ENCODE measurements at places on chromosomes 1 and 21. TPM values are rescaled to one million over a fixed set of nuclear protein-coding genes. Genes with fewer than 3 reads are reported as not detected.
A peak's percentile ranks its signal among the peaks of the same experiment; 100 is the strongest.

Gene LRRC8C
- 2.1 TPM for total RNA-seq

Gene CRNN
- total RNA-seq: not detected

Gene OR2G2
- not detected for total RNA-seq

- DNase-seq: peak; percentile 79
Observed at GRCh38 chr1:116878804-116879477, 30.8 kb upstream of the PTGFRN start.

DNA sequence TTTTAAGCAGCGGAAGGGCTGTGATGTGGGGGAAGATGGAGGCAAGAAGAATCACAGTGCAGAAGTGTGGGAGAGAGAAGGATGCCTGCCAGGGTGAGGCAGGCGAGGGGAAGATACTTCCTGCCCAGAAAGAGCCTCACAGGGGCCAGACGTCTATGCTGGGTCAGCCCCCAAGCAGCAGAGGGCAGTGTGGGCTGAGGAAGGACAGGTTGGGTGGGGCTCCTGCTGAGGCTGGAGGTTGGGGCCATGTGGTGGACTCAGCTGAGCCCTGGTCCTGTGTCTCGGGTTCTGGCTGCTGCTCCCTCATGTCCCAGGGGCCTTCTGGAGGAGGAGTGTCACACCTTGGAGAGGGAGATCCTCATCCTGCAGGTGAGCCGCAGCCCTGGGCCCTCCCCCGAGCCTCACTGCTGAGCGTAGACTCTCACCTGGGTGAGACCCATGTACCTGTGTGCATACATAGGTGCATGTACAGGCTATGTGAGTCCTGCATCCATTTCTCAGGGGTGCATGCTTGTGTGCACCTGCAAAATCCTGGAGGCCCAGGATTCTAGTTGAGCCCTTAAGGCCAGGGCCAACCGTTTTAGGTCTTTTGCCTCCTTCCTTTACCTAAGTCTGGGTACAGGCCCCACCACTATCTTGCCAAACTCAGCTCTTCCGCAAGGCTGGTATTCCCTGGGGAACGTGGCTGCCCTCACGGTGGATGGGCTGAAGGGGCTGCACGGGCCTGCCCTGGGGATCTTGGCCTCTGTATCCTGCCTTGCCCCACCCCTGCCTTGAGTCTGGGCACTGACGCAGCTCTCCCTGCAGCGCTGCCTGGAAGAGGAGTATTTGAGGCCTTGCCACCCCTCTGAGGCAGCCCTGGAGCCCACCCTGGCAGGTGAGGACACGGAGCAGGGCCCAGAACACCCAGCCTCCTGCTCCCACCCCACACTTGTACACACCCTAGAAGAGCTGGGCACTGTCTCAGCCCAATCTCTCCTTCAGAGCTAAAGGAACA lies 3.7 kb downstream of the CCDC24 start:
- peak; percentile 91 for DNase-seq

GRCh38 chr1:244444854-244445253 lies 6.9 kb downstream of the ADSS2 start:
- no peak for DNase-seq

GRCh38 chr1:199701726-199702125 lies 325.8 kb upstream of the NR5A2 start:
- DNase-seq: no peak

DNA sequence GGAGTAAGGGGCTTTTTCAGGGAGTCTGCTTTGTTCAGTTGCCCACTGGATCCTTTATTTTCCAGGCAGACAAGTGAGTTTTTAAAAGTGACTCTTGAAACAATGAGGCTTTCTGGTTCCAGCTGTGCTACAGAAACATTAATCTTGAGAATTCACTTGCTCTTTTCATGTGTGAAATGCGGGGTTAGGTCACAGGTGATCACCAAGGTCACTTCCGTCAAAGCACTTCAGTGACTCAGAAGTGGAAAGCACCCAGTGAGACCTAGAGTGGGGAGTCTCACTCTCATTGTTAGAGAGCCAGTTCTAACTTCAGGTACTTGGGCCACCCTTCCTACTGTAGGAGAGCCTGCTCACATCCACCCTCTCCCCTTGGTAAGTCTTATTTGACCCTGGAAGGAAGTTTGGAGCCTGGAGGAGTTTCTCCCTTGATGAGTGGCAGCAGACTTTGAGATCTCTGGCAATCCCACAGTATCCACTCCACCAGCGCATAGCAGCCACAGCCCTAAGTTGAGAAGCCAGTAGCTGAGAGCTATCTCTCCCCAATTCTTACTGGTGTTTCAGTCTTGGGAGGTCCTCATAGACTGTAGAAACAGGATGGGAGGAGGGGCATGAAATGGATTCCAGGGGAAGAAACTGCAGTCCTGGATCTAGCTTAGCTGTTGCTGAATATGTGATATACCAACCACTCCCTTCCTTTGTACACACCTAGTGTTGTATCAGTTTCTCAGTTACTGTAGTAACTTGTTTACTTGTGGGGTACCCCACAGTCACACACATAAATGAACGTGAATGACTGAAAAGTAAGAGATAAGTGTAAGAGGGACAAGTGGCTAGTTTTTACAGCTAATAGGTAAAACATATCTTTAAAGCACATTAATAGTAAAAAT lies 3.1 kb downstream of the TACSTD2 start:
- DNase-seq: no peak

DNA sequence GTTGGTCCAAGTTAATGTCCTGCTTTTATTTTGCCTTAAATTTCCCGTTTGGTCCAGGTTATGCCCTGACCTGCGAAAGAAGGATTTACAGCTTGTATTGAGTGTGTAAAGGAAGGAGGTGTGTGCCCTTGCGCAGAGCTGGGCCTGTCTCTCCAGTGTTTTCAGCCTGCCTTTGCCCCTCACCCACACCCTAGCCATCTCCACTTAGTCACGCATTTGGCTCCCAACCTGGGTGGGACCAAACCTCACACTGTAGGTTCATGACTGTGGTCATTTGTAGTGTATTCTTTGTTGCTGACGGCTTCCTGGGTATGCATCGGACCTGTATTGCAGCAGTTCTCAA lies 572 bp upstream of the SRSF10 start:
- DNase-seq: peak; percentile 73

DNA sequence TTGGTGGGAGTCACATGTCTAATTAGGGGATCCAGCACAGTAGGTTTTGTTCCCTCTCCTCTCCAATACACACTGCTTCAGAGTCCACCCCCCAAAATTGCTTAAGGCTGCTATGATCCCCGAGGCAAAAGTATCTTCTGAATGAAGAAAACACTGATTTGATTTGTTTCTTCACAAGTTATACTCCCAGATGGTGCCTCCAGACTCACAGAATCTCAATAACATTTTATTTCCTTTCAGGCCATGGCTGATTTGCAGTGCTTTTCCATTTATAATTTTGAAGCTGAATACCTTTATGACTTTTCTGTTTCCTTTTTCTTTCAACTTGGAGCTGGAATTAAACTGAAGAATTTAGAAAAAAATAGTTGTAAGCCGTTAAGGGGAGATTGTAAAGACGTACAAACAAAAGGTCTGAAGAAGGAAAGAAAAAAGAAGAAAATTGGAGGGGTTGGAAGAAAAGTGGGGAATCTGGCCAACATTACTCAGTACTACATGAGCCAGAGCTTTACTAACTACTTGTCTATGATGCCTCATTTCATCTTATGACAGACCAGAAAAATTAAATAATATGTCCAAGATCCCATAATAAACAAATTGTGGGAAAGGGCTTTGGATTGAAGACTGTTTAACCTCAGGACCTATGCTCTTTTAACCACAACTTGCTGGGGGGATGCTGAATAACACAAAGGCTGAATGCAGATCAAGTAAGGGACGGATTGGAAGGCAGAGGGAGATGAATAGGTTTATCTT lies 75.9 kb downstream of the NUF2 start:
- no peak for DNase-seq

All from endodermal cell (in vitro differentiated cells).